ENCODE measurements at places on chromosomes 12 and 14.
A peak's percentile ranks its signal among the peaks of the same experiment; 100 is the strongest.

- DNase-seq = no peak
Measured at GRCh38 chr12:13082861-13083260, 20.6 kb downstream of the GSG1 start.

- no peak for DNase-seq
Measured at GRCh38 chr12:120844768-120845449, 59.2 kb downstream of the SPPL3 start.

DNA sequence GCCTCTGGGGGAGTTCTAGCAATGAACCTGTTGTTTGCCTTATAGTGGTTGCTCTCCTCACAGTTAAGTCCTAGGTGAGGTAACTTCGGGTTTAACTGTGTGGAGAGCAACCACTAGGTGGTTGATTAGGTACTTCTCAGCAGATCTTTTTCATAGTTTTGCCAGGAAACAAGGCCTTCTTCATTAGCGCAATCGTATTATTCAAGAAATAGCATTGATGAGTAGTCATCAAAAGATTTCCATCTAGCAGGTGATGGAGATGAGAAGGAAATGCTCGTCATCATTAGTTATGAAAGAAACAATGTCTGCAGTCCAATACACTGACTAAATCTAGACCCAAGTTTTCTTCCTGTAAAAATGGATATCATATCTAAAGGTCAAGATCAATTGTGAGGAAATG lies 923.3 kb downstream of the AACS start:
- no peak for DNase-seq

DNA sequence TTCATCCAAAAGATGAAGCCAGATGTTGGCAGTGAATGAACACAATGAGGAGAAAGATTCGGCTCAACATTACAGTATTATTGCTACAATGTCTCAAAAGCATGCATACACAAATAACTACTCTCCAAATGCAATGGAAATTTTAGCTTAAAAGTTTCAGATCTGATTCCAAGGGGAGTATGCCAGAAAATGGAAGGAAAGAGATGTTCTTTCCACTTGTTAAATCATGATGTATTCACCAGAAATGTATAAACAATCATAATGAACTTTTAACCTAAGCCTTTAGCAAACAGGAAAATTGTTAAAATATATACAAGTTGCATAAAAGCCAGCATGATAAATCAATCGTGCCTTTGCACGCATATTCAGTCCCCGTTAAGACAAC lies 62.1 kb downstream of the SH2B3 start:
- DNase-seq = no peak

GRCh38 chr14:50605766-50606165 lies 45.8 kb downstream of the ATL1 start:
- DNase-seq = no peak

DNA sequence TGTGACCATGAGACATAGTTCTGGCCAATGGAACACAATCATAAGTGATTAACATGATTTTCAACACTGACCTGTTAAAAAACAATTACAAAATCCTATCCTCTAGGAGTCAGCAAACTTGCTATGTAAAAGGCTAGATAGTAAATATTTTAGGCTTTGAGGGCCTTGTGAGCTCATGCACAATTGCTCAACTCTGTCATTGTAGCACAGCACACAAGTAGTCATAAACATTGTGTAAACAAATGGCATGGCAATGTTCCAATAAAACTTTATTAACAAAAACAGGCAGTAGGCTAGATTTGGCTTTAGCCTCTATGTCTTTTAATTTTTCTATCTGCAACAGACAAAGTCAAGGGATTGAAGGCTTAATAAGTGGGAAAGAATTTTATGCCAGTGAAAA lies 350.7 kb downstream of the C12orf50 start:
- no peak for DNase-seq

DNA sequence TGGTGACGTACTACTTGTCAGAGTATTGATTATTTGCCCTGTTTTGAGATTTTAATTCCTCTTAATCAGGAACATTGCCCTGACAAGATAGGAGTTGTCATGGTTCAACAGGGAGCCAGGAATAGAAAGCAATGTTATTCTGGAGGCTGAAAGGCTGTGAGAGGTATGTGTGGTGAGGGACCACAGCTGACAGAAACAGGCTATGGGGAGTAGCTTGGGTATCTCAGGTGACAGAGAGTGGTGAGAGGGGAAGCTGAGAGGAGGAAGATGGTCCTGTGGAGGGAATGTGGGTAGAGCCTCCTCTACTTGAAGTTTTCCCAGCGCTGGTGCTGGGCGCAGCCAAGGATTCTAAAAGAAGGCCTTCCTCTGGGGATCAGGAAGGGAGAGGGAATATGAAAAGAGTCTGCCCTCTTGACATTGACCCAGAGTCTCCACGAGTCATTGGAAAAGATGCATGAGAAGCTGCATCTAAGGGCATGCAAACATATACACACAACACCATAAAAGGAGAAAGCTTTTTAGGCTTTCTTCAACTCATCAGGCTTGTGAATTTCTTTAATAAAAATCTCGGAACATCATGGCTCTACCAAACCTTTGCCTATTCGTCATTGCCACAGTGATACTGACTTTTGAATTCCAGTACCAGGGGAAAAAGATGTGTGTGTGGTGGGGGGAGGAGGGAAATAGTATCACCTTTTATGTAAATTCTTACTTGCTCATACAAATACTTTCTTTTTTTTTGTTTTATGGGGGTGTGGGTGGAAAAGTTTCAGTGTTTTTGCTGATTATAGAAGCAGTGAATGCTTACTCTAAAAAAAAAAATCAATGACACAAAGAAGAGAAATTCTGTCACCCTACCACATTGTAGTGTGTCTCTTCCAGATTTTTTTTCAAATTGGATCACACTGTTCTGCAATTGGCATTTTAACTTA lies 39.9 kb upstream of the DHRS7 start:
- DNase-seq = no peak

- no peak for DNase-seq
Measured at GRCh38 chr14:101945171-101945570, 19.2 kb upstream of the DYNC1H1 start.

- DNase-seq = no peak
Measured at GRCh38 chr12:68850390-68850789, 42.4 kb downstream of the MDM2 start.

DNA sequence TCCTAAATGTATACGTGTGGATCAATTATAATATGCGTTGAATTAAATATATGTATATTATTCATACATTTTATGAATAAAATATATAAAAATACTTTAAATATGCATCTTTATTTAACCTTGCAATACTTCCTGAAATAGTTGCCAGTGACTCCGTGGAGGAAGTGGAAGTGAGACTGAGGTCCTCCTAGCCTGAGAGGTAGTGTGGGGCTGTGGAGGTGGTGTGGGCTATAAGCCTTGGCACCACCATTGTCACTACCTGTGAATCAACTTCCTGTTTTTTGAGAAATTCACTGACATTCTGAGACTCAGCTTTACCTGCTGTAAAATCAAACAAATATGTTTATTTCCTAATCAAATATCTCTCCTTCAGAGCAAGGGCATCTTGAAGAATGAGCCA lies 514.2 kb downstream of the VRK1 start:
- peak; percentile 8 for DNase-seq

- no peak for DNase-seq
Measured at GRCh38 chr12:25152055-25152454, 42.9 kb downstream of the DNAI7 start.

GRCh38 chr14:85087201-85087600 lies 442.7 kb upstream of the FLRT2 start:
- no peak for DNase-seq

DNA sequence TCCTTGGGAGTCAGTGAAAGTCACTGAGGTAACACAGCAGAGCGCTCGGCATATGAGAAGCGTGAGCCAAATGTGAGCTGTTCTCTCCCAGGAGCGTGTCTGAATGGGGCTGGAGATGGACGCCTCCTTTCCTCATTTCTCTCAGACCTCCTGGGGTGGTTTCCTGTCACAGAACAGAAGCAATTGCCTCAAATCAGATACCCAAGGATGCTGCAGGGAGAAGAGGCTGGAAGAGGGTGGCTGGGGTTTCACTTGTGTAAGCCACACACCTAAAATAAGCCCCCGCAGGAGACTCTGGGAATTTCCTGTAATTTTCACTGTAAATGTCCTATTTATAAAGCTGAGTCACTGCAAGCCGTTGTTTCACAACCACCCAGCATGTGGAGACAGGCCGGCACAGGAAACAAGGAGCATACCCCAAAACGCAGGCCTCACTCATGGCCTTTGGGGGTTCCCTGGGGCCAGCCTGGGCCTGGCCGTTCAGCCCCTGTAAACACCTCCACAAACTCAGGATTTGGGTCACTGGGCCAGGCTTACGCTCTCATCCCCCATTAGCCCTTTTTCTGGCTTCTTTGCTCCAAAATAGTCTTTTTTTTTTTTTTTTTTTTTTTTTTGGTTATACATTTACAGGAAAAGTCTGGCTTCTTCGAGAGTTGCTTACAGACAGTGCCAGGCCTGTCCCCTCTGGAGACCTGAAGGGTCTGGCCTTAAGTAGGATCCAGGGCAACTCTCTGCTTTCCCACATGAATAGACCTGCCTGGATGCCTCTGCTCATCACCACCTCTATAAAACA lies 55.3 kb downstream of the VCPKMT start:
- peak; percentile 76 for DNase-seq

- DNase-seq = no peak
Measured at GRCh38 chr12:69779928-69780327, 41.3 kb downstream of the RAB3IP start.

GRCh38 chr12:3321881-3322280 lies 169.1 kb upstream of the PRMT8 start:
- no peak for DNase-seq

DNA sequence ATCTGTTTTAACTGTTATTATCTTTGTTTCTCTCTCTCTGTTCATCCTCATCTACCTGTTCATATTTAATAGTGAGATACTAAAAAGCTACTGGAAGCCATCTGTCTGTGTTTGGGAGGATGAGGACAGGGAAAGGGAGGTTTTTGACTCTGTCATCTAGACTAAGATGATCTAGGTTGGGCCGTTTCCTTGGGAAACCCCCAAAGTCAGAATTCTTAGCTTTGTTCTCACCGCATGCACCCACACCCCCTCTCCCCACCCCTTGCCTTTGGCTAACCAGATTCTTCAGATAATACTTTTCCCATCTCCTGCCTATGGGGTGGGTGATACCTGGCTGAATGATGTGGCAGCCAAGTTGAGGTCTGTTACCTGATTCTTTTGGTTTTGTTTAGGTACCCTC lies 73.0 kb downstream of the PRICKLE1 start:
- DNase-seq = no peak

DNA sequence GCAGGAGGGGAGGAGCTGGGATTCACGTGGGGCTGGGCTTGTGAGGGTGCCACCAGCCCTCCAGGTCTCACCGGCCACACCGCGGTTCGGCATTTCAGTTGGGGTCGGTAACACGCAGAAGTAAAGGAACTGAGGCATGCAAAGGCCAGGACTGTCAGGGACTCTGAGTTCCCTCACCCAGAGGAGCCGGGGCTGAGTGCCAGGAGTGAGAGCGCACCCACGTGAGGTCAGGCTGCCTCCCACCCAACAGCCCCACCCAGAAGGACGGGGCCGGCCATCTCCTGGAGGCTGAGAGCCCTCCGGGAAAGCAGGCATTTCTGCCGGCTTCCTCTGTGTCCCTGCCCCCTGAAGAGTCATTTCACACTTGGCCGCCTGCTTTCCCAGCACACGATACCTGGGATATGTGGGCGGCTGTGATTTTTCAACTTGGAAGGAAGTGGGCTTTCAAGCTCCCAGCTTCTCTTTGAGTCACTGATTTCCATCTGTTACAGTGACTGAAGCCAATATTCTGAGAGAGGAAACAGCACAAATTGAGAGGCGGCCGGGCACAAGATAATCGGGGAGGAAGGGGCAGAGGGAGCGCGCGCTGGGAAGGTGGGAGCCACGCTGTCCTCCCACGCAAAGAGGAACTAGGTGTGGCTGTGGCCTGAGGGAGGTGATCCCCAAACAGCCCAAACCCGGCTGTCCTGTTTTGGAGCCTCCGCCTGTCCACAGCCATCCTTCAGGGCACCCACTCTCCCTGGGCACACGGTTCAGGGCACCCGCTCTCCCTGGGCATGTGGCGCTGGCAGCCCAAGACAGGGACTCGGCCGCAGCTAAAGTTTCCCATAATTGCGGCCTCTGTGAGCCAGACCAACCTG lies 19.0 kb downstream of the GALNT9 start:
- no peak for DNase-seq

DNA sequence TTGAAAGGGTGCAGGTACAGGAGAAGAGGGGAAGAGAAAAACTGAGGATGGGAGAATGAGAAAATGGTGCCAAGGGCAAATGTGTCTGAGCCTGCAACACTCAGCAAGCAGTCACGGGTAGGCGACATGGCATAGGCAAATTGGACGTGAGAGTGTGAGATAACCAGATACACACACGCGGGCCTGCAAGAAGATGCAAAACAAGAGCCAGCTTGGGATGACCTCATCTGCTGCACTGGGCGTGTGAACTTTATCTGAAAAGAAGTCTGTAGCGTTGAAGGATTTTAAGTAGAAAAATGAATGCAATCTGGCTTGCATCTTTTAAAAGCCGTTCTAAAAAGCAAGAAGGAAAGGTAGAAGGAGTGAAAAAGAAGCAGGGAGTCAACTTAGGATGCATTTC lies 160.4 kb downstream of the NTF3 start:
- DNase-seq = no peak
